NCI-H2029 treated with DMSO at 0.1 percent for 48 hours (cell line): ENCODE measurements at places on chromosomes 3 and 15.
A peak's percentile ranks its signal among the peaks of the same experiment; 100 is the strongest.

GRCh38 chr3:120284747-120285507 lies at the start of gene GPR156:
Gene GPR156 (minus strand): TSS chr3:120285222. CDS start chr3:120244098, 41,124 bp downstream.
- no peak for DNase-seq

- no peak for DNase-seq
Observed at GRCh38 chr3:71149959-71150954, 433.3 kb downstream of the FOXP1 start.

- no peak for DNase-seq
Observed at GRCh38 chr3:110454066-110454465, 617.5 kb upstream of the NECTIN3 start.

- no peak for DNase-seq
Observed at GRCh38 chr15:64111679-64112050, 15.9 kb downstream of the SNX1 start.

- DNase-seq: no peak
Observed at GRCh38 chr15:79952329-79952728, 18.7 kb downstream of the BCL2A1 start.

GRCh38 chr15:44319385-44319784 lies 30.9 kb downstream of the GOLM2 start:
- DNase-seq: no peak

GRCh38 chr3:170485696-170486095 lies 67.0 kb downstream of the CLDN11 start:
- DNase-seq: no peak

DNA sequence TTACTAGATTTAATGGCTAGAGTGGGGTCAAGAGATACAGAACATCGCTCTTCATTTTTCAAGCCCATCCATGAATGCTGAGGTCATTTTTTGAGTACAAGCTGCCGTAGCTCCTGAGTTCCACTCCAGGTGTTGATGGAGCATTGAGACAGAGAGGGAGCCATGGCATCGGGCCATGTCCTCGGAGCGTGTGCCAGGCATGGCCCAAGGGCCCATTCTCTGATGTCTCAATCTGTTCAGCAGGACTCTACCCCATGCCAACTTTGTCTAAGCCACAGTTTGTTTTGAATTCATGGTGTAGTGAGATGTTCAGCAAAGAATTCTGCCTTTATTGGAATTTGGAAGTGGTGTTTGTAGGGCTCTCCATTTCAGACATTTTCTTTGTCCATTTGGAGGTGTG lies 110.5 kb upstream of the ADAMTS9 start:
- DNase-seq: peak; percentile 34

DNA sequence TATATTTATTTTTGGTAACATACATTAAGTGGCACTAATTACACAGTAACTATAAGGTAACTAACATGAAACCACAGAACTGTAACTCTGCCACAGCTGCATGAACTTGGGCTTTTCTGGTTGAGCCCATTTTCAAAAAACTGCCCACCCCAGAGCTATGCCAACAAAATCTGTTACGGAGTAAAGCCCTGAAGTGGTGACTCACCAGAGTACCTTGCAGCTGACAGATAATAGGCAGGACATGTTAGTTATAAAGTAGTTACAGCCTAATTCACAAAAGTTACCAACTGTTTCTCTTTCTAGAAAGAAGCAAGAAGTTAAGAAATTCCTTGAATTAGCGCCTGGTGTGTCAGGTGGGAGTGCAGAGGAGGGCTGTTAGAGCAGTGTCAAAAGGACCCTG lies 1.5 kb upstream of the GPX1 start:
- DNase-seq: no peak

DNA sequence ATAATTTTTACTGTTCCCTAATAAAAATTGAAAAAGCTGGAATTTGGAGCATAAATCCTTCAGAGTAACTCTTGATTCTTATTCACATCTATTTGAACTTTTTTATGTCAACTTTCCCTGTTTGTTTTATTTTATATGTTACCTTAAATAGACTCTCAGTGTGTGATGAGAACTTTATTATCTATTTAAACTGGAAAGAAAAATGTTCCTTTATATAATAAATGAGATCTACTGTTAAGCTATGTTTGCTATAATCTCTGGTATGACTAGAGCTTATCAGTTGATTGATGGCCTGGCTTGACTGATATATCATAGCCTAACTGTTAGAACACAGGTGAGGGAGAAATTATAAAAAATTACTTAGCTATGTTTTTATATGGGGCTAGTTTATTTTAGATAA lies 330.6 kb upstream of the EPHA6 start:
- no peak for DNase-seq

DNA sequence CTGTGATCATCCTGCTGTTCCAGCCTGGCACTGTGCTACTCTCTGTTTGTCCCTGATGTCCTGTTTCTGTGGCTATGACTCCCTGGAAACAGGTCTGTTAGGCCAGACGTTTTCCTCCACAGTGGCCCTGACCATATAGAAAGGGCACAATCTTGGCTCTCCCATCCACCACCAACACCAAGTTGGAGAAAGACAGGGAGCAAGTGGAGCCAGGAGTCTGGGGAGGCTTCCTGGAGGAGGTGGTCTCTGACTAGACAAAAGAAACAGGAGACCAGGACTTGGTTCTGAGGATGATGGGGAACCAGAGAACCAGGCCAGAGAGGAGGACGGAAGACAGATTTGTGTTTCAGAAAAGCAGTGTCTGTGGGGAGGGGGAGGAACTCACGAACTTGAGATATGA lies 49.2 kb upstream of the SMAD6 start:
- no peak for DNase-seq

- no peak for DNase-seq
Observed at GRCh38 chr15:62648954-62649353, 393.6 kb upstream of the TPM1 start.

DNA sequence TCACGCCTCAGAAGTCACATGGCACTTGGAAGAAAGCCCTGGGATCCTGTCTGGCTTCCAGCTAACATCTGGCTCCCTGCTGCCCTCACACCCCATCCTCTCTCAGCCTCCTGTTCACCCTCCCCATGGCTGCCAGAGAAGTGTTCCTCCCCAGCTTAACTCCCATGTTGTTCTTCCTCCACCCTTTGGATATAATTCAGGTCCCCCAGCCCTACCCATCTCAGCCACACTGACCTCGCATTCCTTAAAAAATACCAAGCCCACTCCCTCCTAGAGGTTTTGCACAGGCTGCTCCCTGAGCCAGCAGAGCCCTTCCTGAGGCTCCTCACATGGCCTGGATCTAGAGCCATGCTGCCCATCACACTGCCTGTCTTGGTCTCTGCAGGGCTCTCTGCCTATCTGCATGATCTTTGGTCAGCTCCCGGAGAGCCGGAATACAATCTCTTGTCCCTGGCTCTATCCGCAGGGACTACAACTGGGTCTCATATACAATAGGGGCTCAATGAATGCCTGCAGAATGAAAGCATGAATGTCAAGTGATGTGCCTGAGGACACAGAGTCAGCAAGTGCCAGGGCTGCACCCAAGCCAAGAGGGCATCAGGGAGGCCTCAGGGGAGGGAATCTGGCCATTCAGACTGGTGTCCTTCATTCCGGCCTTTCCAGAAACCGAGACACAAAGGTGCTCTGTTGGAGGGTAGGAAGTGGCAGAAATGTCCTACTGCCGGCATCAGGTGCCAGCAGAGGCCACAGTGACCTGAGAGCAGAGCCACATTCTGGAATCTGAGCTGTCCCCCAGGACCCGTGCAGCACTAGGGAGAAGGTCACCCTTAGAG lies 3.8 kb upstream of the TKT start:
- DNase-seq: no peak

- DNase-seq: no peak
Observed at GRCh38 chr3:186362988-186363387, 954 bp upstream of the DGKG start.

DNA sequence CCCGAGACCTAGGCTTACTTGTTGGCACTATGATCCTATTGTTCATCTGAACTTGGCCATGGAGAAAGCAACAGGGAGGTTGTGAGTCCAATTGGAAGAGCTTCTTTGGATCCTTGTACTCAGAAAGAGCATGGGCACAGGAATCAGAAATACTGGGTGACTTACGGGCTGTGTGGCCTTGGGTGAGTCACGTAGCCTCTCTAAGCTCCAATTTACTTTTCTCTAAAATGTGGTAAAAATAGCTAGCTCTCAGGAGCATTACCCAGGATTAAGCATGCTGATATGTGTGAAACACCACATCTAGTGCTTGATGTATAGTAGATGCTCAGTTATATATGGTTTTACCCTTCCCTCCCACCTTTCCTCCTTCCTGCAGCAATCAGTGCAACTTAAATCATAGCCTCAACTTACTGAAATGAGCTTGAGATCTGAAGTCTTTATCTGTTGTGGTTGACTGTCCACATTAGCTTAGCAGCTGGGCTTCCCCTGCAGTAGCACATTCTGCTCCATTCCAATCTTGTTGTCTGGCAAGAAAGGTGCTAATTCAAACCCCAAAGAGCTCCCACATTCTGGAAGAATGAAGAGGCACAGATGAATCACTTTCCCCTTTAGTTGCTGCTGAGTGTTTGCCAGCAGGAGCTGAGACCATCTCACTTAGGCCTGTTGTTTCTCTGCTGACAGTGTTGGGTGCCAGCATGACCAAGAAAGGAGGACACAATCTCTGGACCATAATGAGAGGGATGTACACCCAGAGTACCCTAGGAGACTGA lies 299.1 kb upstream of the TRIM42 start:
- no peak for DNase-seq

DNA sequence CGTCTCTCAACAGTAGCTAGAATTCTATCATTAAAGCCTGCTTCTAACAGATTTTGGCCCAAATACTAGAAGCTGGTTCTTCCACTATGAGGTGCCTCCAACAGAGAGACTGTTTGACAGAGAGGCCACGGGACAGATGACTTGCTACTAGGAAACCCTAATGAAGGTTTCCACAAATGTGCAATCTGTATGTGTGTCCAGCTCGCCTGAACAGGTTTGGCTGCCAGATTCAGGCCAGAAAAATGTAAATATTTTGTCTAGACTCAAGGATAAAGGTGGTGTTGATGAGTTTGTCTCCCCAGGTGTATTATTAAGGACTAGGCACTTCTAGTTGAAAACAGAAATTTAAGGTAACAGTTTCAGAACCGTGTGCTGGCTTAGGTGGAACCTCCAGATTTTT lies 91.6 kb upstream of the TRIM42 start:
- no peak for DNase-seq

DNA sequence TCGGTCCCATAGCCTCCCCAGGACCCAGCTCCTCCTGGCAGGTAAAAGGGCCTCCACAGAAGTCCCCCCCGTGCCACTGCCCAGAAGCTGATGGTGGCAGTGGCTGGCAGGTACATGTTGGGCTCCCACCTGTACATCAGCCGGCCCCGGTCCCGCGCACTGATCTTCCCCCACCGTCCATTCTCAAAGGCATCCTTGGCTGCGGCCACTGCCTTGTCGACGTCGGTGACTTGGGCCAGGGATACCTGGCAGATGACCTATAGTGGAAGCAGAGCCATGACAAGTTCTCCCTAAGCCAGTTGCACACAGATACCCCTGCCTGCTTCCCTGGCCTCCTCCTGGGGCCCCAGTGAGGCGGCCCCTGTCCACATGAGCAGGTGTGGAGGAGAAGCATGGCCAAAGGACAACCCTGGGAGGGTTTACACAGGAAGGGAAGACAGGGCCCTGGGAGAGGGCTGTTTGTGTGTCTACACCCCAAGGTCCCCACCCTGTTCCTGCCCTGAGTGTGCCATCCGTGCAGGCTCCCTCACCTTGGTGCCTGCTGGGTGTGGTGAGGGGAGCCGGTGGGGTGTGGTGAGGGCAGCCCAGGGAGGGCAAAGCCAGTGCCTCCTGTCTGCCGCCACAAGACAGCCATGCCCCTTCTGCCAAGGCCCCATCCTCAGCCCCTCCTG lies 44.8 kb downstream of the ALDH1L1 start:
- no peak for DNase-seq

- DNase-seq: no peak
Observed at GRCh38 chr3:72009851-72010443, 225.0 kb upstream of the PROK2 start.

DNA sequence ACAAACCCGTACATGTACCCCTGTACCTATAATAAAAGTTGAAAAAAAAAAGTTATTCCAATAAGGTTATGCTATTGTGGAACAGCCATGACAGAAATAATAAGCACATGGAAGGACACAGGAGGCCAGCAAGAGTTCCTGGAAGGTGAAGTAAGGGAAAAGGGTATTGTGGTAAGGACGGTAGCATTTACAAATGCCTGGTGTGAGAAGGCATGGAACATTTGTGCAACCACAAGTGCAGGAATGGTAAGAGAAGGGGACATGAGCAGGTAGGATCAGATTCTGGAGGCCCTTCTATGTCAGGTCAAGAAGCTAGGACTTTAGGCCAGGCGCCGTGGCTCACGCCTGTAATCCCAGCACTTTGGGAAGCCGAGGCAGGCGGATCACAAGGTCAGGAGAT lies 82.5 kb downstream of the PPP2R3A start:
- DNase-seq: no peak

DNA sequence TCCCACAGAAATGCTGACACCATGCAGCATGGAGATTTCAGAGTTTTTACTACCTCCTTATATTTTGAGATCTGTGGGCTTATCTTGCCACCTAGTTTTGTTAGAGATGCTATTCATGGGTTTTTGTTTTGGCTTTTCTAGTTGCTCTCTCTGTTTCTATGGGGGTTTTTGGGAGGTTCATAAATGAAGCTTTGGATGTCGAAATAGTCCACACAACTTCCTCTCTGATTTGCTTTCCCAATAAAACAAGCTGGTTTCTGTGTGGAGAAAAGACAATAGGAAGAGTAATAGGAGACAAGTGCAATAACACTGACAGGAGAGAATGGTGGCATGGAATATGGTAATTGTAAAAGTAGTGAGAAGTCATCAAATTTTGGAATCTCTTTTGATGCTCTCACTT lies 106.8 kb upstream of the GPR149 start:
- DNase-seq: no peak

DNA sequence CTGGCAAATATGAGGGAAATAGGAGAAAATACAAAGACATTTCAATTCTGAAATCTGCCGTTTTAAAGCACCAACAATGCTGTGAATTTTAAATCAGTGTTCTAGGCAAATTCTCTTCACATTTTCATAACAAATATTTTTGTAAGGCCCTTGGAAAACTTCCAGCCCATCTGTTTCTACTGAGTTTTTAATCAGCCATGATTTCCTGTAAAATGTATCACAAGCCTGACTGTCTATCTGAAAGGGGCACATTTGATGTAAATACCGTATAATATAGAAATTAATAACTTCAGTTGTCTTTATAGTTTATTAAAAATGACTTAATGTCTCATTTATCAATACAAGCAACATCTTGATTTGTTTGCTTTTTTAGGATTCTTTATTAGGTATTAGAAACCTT lies 454.7 kb downstream of the PYDC2 start:
- no peak for DNase-seq

DNA sequence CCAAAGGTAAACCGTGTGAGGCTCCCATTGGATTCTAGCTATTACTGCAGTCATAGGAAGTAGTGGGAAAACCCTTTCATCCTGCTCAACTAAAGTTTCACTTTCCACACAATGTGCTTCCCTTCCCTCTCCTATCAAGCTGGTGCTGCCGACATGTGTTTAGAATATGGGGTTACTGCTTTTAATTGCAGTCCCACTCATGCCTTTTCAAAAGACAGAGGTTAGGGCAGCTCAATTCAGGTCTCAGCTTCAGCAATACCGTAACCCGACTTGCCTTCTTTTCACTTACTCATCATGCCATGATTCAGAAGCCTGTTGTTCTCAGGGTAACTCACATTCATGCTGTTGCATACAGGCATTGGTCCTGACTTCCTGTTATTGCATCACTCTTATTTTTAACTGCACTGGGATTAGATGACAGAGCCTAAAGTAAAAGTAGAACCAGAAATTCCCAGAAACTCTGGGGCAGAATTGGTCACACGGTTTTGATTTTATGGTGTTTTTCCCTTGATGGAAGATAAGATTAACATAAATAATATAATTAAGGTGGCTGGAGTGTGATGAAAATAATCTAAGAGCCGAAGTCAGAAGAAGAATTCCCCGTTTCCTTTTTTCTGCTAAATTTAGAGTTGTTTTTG lies 45.7 kb downstream of the C2CD4B start:
- DNase-seq: no peak
